ENCODE measurements at places on chromosomes 12 and 14.

DNA sequence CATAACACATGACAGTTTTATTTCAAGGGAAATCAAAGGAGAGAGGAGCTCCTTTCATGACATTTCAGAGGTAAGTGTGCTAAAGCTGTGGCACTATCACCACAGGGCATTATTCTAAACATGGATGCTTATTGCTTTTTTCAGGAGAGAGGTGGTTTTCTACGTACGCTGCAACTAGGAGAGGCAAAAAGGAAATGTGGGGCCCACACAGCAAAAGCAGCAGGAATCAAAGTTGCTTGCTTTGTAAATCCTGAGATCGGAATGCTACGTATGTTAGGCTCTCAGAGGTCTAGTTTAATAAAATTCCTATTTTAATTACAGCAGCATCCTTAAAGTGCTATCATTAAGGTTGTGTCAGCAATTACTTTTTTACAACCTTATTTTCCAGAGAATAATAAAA is 55.0 kb upstream of the GRIP1 start:
- DNase-seq: no peak

- no peak for DNase-seq
Observed at GRCh38 chr12:120873226-120873625, 30.9 kb downstream of the SPPL3 start.

DNA sequence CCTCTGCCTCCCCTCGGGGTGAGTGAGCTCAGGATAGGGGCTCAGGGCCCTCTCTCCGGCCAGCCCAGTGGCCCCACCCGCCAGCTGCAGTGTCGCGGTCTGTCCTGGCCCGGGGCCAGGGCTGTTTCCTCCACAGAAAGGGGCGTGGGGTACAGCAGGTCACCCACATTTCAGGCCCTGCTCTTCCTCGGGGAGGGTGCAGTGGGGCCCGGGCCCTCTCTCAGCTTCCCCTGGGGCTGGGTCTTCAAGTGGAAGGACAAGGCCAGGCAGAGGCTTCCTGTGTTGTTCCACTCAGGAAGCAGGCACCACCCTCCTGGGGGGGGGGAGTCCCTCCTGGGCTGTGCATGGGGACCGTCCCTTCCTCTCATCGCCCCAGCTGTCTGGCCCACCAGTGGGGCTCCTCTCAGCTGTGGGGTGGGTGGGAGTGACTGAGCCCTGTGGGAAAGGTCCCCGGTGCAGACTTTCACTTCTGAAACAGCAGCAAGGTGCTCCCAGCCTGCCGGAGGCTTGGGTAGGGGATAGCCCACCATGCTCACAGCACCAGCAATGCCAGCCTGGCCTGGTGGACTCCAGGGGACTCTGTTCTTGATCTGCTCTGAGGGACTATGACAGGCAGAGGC is 3.7 kb downstream of the GPR132 start:
- DNase-seq: no peak

DNA sequence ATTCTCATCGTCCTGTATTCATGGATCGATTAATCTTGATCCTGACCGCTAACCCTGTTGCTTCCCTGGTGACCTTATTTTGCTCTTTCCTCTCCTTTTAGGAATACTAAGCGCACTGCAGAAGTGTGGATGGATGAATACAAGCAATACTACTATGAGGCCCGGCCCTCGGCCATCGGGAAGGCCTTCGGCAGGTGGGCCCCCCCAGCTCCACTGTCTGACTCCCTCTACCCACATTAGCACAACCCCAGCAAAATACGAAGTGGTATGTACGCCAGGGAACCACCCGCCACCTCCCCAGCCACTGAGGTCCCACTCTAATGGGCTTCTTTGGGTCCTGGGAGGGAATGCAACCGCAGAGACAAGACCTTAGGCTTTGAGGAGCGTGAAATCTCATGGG is 58.7 kb downstream of the ERH start:
- no peak for DNase-seq

DNA sequence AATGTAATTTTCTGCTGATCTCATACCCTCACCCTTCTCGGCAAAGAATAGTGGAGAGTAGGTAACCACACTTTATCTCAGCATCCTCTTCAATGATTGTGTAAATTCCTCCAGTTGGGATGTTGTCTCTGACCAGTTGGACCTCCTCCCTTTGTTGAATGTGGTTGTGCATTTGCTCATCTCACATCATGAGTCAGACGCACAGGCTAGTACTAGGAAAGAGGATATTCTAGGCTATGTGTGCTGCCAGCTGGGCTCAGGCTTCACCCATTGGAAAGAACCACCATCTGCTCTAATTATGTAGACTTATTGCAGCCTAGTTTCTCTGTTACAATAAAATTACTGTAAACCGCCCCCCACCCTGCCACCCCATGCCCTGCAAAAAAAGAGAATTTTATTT is 90.3 kb downstream of the LMO3 start:
- DNase-seq: no peak

DNA sequence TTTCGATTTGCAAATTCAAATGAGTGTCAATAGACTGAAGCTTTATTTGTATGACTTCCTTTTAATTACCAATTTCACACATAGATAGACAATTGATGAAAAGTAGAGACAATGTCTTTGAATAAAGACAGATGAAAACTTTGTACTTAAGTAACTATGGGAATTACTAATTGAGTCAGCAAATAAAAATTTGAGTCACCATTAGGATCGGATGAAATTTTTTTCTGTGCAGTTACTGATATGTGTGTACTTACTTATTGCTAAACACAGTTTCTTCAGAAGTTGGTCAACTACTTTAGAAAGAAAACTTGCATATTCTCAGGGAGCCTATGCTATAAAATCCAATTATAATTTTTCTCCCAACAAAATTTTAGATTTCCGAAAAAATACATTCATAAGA is 224.9 kb upstream of the SLC16A7 start:
- no peak for DNase-seq

DNA sequence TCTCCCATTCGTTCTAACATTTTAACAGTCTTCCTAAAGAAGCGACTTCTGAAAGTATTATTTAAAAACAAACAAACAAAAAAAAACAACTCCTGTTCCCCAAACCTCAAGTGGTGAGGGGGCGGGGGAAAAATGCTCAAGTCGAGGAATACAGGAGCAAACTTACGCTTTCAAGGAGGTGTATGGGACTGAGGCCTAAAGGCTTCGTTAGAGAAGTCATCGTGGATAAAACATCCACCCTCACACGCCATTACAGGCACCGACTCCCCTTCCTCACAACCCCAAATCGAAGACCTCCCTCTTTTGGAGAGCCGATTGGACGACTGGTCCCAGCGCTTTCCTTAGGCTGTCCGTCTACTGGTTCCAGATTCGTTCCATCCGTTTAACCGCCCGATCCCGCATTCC is 693 bp downstream of the CBX5 start:
- no peak for DNase-seq

- peak; percentile 10 for DNase-seq
Observed at GRCh38 chr12:100926669-100927248, 132.2 kb downstream of the ANO4 start.

GRCh38 chr12:25529738-25530137 is 23.3 kb downstream of the LMNTD1 start:
- DNase-seq: peak; percentile 3

DNA sequence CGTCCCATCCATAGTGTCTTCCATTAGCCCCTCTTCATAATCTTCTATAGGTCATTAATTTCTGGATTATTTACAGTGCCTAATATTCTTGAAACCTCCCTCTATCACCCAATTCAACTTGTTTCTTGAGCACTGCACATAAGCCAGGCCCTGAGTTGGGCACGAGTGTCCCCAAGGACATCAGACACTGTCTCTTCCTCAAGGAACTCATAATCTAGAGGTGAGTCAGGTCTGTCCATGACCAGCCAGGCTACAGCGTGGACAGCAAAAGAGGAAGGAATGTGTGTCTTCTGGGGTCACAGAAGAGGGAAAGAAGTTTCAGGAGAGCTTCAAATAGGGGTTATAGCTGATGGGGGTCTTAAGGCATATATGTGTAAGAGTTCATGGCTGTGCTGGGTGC is 12.5 kb downstream of the SPTB start:
- no peak for DNase-seq

GRCh38 chr14:54798465-54799124 is 104.0 kb downstream of the GCH1 start:
- no peak for DNase-seq
